D341Med (cell line): ENCODE measurements at places on chromosomes 2 and 18.

DNA sequence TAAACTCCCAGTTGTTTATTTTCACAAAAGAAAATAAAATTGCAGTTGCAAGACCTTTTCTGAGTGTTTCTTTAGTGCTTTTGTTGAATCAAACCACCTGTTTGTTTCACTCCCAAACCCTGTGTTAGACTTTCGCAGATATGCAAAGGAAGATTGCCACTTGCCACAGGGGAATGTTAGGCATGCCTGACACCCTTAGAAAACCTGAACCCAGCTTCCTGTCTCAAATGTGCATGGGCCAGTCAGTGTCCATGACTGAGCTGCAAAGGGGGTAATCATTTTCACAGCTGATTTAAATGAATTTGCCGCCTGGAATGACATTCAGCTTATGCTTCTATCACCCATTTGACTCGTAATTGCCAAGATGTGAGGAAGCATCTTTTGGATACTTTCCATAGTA lies 17.5 kb downstream of the TGOLN2 start:
- no peak for DNase-seq

DNA sequence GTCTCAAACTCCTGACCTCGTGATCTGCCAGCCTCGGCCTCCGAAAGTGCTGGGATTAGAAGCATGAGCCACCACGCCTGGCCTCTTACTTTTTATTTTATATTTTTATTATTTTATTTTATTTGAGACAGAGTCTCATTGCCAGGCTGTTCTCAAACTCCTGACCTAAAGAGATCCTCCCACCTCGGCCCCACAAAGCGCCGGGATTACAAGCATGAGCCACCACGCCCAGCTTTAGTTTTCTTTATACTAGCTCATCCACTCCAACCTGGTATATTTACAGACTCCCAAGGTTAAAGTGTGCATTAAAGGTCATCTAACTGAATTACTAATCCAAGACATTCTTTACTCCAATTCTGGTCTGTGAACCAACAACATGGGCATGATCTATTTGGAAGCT lies 26.8 kb downstream of the ATAD2B start:
- no peak for DNase-seq

DNA sequence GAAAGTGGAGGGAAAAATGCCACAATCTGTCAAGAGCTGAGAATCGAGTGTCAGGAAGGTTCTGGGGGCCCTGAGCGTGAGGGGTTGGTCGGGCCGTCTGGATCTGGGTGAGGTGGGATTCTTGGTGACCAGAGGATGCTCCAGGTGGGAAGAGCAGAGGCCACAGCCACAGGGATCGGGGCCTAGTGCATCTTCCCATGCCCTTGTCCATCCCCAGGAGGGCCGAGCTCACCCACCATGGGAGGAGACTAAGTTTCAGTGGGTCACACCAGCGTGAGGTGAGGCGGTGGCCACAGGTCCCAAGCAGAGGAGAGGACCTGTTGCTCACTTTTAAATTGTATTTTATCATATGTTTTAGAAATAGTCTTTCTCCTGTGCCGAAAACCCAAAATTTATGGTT lies 70.0 kb downstream of the TMEM18 start:
- DNase-seq: no peak

- DNase-seq: no peak
Observed at GRCh38 chr2:119536211-119536610, 8.0 kb upstream of the CFAP221 start.

DNA sequence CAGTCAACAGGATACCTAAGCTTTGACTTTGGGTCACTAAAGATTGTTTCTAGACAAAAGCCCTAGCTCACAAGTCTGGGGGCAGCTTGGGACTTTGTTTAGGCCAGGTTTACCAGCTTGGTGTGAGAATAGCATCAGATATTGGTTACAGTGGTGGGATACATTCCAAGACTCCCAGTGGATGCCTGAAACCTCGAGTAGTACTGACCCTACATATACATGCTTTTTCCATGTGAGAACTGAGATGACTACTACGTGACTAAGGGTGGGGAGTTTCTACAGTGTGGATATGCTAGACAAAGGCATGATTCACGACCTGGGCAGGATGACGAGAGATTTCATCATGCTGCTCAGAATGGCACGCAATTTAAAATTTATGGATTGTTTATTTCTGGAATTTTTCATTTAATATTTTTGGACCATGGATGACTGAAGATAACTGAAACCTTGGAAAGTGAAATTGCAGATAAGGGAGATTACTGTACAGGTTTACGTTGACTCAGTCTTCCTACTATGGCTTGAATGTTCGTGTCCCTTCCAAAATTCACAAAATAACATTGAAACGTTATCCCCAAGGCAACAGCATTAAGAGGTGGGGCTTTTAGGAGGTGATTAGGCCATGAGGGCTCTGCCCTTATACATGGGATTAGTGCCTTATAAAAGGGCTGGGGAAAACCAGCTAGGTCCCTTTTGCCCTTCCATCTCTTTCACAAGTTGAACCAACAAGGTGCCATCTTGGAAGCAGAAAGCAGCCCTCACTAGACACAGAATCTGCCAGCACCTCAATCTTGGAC lies 50.2 kb upstream of the CTAGE1 start:
- no peak for DNase-seq

- no peak for DNase-seq
Observed at GRCh38 chr2:237412988-237413776, 782 bp downstream of the COL6A3 start.

GRCh38 chr18:58682429-58683069 lies 11.3 kb downstream of the MALT1 start:
- no peak for DNase-seq

- no peak for DNase-seq
Observed at GRCh38 chr18:27274901-27275300, 89.8 kb upstream of the CHST9 start.

DNA sequence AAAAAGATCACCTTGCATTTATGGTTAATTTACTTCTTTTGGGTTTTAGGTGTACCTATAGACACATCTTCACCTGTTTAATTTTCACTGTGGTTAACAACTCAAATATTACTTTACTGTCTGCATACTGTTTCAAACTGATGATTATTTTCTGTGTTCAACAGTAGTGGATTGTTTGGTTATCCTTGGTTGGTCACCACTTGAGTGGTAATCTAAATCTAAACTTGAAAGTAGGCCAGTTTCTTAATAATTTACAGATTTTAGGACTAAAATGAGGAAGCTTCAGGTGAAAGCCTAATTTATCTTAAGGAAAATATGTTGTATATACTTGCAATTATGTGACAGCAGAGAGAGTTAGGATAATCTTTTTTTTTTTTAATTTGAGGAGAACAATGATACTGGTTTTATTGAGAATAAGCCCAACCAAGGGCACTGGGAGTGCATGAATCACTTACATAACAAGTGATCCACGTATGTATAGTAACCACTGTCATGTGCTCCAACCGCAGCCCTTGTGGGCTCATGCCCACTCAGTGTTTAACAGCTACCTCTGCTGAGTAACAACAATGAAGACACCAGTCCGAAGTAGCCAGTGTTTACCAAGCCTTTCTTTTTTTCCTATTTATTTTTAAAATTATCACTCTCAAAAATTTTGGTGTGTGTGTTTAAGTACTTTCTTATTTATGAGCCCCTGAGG lies 31.0 kb upstream of the WDSUB1 start:
- DNase-seq: no peak

DNA sequence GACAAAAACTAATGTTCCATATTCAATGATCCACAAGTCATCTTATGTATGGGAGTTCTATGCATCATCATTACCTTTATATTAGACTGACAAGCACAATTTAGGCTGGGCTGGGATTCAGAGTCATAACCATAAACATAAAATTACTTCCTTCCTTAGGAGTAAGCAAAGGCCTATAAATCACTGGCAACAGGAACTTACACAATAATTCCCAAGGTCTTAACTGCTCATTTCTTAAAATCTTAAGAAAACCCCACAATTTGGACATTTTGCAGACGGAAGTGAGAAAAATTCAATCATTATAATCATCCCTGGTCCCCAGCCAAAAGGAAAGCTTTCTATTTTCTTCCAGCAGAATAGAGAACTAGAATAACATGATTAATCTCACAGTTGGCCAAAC lies 232.3 kb downstream of the DYM start:
- no peak for DNase-seq

- DNase-seq: peak; percentile 71
Observed at GRCh38 chr18:59265246-59265973, 7.8 kb downstream of the RAX start.

DNA sequence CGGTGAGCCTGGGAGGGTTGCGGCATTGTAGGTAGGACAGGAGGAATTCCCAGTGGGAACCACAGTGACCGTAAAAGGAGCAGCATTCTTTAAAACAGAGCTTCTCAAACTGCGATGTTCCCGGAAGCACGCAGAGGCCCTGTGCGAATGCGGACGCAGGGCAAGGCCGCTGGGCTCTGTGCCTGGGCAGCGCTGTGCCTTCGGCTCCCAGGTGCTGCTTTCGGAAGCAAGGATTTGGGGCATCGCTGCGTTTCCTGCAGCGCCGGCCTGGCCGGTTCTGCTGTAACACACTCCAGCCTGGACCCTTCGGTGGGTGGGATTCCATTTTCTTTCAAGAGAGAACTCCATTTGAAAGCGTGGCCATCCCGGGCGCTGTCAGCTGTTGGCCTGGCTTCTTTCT lies 118.6 kb downstream of the PTGR3 start:
- peak; percentile 40 for DNase-seq

- DNase-seq: no peak
Observed at GRCh38 chr2:168552450-168552856, 96.4 kb downstream of the CERS6 start.

GRCh38 chr18:36066686-36067054 lies 689 bp downstream of the RPRD1A start:
- no peak for DNase-seq

DNA sequence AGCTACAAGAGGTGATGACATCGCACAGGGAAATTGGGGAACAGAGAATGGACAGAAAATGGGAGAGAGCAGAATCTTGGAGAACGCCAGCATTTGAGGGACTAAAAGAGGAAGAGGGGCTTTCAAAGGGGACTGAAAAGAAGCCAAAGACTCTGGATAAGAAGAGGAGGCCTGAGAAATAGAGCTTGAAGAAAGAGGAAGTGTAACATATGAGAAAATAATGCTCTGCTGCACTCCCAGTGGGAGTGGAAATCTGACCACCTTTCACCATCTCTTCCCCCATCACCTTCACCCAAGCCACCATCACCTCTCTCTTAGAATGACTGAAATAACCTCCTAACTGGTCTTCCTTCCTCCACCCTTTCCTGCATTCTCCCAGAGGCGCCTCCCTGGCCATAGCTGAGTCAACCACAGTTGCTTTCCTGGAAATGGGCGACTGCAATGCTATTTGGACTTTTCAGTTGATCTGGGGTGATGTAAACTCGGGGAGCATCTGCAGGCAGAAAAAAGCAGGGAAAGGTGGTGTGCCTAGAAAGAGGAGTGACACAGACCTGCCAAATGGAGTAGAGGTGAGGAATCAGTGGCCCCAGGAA lies 16.8 kb downstream of the CXCR1 start:
- no peak for DNase-seq

DNA sequence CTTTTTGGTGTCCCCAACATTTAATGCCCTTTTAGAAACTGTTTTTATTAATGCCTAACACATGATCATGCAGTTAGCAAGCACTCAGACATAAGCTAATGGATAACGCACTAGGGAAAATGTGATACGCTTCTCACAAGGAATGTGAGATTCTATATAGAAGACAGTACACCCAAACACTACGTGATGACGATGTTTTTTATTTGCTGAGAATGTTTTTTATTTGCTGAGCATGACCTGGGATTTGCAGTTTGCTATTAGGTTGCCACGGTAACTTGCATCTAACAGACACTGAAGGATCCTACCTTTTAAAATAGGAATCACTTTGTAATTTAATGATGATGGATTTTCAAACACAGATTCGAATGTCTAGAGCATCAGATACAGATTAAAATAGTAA lies 4.9 kb downstream of the SMC6 start:
- no peak for DNase-seq

DNA sequence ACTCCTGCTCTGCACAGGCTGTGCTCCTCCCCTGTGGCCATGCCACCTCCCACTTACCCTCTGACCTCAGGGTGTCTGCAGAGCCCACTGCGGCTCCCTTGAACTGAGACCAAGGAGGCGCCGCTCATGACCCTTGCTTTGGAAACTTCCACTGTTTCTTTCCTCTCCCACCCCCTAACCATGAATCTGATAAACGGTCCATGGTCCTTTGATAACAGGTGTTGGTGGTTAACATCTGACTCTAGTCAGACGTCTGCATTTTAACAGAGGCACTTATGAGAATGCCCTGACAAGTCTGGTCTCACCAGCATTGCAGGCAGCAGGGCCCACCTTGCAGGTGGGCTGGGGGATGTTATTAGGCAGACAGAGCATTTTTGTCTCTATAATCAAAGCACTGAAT lies 113.6 kb upstream of the APCDD1 start:
- no peak for DNase-seq

DNA sequence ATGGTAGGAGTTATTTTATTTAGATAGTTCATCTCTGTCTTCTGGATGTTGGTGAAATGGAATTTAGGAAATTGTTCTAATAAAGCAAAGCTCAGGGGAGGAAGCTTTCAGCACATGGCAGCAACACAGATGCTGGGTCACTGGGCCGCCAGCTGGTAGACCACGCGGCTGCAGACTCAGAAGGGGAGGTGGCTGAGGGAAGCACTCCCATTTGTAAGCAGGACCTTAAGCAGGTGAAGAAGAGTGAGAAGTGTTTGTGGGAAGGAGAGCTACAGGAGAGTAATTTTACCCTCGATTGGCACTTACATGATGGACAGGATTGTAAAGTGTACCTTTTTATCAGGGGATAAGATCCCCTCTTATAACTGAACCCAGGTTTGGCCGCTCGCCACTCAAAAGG lies 24.4 kb downstream of the NMS start:
- no peak for DNase-seq

DNA sequence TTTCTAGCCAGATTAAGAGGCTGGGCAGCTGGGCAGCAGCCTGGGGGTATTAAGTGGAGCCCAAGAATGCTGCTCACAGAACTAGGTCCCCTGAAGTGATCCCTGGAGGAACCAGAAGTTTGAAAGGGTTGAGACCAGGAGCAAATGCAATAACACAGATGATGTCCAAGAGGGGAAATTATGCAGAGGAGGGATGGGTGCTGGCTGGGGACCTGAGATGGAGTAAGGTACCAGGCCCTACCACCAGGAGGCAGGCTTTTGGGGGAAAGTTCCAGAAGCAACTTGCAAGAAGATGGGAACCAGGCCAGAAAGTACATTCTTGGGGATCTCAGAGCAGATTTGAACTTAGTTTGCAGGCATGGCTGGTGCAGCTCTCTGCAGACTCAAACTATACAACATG lies 175.1 kb downstream of the NCK2 start:
- DNase-seq: peak; percentile 35

GRCh38 chr2:61478086-61478485 lies 7.2 kb upstream of the USP34 start:
- DNase-seq: no peak

DNA sequence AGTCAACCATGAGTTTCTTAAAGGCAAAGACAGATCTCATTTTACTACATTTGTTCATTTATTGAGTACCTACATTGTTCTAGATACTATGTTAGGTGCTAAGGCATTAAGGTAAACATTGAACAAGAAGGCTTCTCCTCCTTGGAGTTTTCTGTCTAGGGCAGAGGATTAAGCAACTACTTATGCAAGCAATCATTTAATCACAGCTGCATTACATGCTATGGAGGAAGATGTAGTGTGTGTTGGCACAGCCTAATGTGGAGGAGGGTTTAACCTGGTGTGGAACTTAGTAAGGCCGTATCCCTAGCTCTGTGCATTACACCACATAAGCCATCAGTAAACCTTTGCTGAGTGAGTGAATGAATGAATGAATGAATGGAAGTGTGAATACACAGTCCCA lies 106.5 kb upstream of the MAP3K20 start:
- DNase-seq: no peak

- DNase-seq: no peak
Observed at GRCh38 chr2:98487806-98488189, 43.1 kb downstream of the INPP4A start.
